ENCODE measurements at places on chromosomes 6 and 20.

- DNase-seq: no peak
Measured at GRCh38 chr6:156645097-156645496, 132.1 kb upstream of the ARID1B start.

GRCh38 chr6:146968041-146968760 lies 236.0 kb upstream of the STXBP5 start:
- no peak for DNase-seq

GRCh38 chr6:328136-328670 lies 35.9 kb downstream of the DUSP22 start:
- DNase-seq: peak; percentile 26

GRCh38 chr6:53696341-53696740 lies 30.8 kb upstream of the KLHL31 start:
- no peak for DNase-seq

GRCh38 chr6:170129691-170130171 lies 161.1 kb downstream of the DLL1 start:
- no peak for DNase-seq

GRCh38 chr6:13491538-13491937 lies 4.1 kb upstream of the GFOD1 start:
- no peak for DNase-seq

DNA sequence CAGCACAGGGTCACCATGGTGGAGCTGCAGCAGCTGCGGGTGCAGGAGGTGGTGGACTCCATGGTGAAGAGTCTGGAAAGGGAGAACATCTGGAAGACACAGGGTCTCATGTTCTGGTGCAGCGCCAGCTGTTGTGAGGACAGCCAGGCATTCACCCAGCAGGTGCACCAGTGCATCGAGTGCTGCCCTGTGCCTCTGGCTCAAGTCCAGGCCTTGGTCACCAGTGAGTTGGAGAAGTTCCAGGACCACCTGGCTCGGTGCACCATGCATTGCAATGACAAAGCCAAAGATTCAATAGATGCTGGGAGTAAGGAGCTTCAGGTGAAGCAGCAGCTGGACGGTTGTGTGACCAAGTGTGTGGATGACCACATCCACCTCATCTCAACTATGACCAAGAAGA lies 22.9 kb upstream of the RIPK1 start:
- no peak for DNase-seq
